ENCODE measurements at places on chromosomes 3 and 15. TPM values are rescaled to one million over a fixed set of nuclear protein-coding genes. Genes with fewer than 3 reads are reported as not detected.

Gene CCR3
- total RNA-seq = not detected

DNA sequence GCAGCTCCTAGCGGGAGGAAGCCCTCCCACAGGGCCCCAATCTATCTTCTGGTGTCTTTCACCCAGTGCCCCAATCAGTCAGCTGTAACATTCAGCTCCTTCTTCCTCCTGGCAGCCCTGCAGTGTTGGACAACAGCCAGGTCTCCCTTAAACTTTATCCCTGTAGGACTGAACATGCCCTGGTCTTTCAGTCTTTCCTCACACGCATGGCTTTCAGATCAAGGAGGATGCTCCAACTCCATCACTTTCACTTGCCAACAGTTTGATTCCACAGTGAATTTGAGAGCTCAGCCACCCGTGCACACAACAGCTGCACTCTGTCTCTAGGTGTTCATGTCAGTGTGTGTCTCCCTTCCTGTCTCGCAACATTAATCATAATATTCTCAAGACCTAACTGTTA lies 28.5 kb upstream of the LRRC34 start:
- DNase-seq = no peak

DNA sequence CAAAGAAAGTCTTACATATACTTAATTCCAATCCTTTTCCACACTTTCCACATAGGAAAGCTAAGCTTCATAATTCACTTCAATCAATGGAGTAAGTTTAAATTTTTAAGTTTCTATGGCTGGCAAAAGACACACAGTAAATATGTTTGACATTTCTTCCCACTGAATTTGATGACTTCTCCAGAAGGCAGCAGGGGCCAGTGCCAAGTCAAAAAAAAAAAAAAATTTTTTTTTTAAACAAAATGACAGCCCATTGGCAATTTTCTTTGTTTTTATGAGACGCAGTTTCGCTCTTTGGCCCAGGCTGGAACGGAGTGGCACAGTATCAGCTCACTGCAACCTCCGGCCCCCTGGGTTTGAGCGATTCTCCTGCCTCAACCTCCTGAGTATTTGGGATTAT lies 28.7 kb downstream of the ATP13A3 start:
- no peak for DNase-seq

- DNase-seq = no peak
Observed at GRCh38 chr3:79172241-79172640, 595.6 kb downstream of the ROBO1 start.

GRCh38 chr3:174198199-174198598 lies 660.9 kb upstream of the NAALADL2 start:
- no peak for DNase-seq

Measured in vagina (tissue), 2 donors.